ENCODE measurements at places on chromosomes 12 and 14.

GRCh38 chr14:20772650-20773049, 4.4 kb downstream of the EDDM3B start:
- no peak for DNase-seq

- DNase-seq, result no peak
Observed at GRCh38 chr12:49961111-49961922, at the start of gene AQP5. Gene AQP5 (plus strand): TSS chr12:49961872. CDS start chr12:49962018, 146 bp downstream.

GRCh38 chr12:127925971-127926370, 341.0 kb upstream of the TMEM132C start:
- no peak for DNase-seq

DNA sequence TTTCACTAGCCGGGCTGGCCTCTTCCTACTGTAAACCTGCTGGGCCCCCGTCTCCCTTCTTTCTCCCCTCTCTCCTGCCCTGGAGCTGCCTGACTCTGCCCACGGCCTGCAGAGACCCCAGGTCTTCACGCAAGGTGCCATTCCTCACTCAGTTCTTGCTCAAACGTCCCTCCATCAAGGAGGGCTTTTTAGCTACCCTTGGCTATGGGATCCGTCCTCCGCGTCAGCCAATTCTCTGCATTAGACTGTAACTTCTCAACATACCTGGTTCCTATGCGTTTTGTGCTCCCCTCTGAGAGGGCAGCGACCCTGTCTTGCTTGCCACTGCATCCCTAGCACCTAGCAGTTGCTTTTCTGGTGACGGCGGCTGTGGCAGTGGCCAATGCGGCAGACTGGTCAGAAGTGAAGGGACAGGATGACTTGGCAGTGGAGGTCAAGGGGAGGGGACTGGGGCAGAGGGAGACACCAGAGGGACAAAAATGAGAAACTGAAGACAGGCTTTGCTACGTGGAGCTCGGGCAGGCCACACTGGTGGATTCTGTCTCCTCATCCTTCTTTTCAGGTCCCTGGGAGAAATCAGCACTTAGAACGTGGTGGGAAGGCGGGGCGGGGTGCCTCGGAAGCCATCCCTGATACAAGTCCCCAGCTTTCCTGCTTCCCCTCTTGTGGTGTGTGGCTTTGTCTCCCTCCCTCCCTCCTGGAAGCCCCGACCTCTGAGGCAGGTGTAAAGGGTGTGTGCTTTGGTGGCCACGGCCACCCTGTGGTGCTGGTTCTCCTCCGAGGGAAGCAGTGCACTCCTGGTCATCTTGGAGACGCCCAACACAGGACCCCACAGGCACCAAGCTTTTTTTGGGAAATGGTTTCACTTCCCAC, 1.8 kb downstream of the B3GNT4 start:
- no peak for DNase-seq

GRCh38 chr14:93946541-93947090, 19.5 kb downstream of the FAM181A start:
- DNase-seq, result no peak

GRCh38 chr12:52798003-52798670, 2.2 kb upstream of the KRT3 start:
- no peak for DNase-seq

DNA sequence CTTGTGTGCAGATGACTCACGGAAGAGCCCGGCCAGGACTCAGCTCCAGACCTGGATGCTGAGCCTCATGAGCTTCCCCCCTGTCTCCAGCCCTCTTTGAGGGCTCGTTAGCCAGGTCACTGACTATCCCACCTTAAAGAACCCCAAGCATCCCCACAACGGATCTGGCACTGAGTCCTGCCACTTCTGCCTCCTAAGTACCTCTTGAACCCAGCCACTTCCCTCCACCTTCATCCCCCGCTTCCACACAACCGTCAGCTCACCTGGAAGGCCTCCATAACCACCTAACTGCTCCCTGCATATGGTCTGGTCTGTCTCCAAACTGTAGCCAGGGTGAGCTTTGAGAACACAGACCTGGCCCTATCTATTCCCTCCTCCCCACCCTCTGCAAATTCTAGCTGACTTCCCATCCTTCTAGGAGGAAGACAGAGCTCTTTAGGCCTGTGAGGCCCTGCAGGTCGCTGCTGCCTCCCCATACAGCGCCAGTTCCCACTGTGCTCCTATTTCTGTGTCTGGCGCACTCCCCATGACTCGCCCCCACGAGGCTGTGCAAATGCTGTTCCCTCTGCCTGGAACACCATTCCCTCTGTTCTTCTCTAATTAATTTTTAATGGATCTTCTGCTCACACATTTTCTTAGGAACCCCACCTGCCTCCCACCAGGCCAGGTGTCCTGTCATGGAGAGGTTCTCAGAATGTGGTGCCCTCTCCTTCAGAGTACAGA, 2.9 kb upstream of the HSP90AA1 start:
- no peak for DNase-seq

- no peak for DNase-seq
Observed at GRCh38 chr12:32688786-32689185, 9.7 kb downstream of the DNM1L start.

- no peak for DNase-seq
Observed at GRCh38 chr12:51238037-51238509, 553 bp upstream of the DAZAP2 start.

DNA sequence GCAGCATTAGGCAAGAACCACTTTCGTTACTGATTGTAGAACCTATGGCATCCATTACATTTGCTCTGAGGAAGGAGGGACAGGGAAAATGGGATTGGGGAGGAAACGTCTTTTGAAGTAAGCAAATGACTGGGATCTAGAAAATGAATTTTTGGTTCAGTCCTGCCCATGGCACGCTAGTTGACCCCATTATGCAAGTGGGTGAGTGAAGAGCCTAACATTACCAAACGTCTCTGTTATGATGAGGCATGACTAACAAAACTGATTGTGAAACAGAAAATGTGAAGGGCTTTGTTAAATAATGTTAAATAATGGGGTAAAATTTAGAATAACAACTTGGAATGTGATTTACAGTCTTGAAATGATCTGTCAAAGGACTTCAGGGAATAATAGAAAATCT, 38.9 kb downstream of the CPSF2 start:
- DNase-seq, result no peak

DNA sequence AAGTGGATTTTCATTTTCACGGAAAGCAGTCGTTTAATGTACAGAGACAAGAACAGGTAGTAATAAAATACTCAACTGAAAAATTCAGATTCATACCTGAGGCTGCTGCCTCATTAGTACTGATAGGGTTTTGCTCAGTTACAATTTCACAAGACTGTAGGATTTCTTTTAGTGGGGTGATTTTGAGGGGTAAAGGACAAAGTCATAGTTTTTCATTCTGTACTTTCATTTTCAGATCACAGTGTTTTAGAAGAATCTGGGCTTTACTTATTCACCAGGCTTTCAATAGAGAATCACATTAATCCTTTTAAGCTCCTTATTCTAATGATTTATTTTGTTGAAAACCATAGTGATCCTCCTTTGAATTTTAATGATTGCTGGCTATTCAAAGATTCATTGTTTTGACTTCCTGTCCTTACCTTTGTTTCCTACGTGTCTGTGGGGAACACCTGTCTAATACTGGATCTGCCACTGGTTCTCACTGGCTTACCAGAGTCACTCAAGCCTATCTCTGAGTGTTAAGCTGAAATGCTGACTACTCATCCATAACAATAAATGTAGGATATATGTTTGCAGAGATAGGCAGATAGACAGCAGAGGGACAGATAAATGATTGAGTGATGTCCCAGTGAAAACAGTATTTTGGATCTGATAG, 243.8 kb upstream of the NPAS3 start:
- no peak for DNase-seq

DNA sequence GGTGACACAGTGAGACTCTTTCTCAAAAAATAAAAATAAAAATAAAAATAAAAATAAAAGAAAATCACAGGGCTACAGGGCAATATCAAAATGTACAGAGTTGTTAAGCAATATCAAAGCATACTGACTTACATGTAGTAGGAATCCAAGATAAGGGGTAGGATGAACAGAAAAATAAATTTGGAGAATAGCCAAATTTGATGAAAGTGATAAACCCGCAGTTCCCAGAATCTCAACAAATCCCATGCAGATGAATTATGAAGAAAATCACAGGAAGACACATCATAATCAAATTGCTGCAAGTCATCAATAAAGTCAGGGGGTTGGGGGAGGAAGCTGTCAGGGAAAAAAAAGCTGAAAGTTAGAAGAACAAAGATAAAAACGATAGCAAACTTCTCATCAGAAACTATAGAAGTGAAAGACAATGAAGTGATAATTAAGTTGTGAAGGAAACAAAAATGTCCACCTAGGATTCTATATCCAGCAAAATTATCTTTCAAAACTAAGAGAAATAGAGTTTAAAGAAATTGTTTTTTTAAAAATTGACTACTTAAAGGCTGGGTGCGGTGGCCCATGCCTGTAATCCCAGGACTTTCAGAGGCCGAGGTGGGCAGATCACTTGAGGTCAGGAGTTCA, 15.4 kb downstream of the DDHD1 start:
- no peak for DNase-seq

Data from CD4-positive, alpha-beta T cell treated with Interleukin-15 for 4 hours (primary cell).